ENCODE measurements at places on chromosomes 11 and 22. TPM values are rescaled to one million over a fixed set of nuclear protein-coding genes. Genes with fewer than 3 reads are reported as not detected.

Gene DERL3
- not detected for total RNA-seq

Gene APOL1
- 19.7 TPM for total RNA-seq

Gene SHISAL1
- not detected for total RNA-seq

Gene PRAME
- total RNA-seq: not detected

Gene GCAT
- 5.9 TPM for total RNA-seq

Gene SIDT2
- 99.9 TPM for total RNA-seq

Gene PPFIBP2
- 29.6 TPM for total RNA-seq

Data from subcutaneous adipose tissue (tissue), 4 donors.